Peyer's patch (tissue), 4 donors: ENCODE measurements at places on chromosomes 16 and 17.

DNA sequence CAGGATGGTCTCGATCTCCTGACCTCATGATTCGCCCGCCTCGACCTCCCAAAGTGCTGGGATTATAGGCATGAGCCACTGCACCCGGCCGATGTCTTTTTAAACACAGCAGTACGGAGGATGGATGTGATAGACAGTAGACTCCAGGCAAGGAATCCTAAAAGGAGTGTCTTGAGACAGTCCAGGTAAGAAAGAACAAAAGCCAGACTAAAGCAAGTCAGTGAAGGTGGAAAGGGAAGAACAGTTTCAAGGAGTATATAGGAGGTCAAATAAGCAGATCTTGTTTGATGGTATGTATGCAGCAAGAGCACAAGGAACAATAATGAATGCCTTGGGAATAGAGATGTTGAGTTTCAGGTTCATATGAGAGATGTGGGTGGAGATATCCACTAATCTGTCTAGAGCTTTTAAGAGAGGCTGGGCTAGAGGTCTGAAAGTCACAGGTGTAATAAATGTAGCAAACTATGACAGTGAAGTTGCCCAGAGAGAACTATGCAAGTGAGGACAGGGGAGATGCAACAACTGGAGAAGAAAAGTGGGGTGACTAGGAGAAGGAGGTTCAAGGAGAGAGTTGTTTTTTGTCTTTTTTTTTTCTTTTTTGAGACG lies 4.5 kb downstream of the TUBD1 start:
- DNase-seq, result no peak

- DNase-seq, result no peak
Measured at GRCh38 chr17:39955726-39956225, 7.0 kb upstream of the GSDMA start.

GRCh38 chr17:9684955-9685621 lies 39.8 kb downstream of the USP43 start:
- no peak for DNase-seq

DNA sequence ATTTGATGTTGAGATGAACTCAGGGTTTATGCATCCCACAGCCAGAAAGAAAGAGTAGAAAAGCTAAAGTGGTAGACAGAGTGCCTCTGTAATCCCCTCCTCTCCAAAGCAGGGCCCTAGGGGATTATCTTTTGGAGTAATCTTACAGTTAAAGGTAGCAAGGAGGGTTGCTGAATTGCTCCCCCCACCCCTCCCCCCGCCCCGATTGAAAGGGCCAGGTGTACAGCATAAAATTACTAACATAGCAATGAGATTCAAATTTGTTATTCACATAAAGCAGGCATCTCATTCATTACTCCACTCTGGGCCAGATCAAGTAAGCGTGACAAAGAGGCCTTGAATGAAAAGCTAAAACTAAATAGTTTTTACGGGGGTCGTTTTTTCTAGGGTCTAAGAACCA lies 72.7 kb downstream of the STH start:
- no peak for DNase-seq

DNA sequence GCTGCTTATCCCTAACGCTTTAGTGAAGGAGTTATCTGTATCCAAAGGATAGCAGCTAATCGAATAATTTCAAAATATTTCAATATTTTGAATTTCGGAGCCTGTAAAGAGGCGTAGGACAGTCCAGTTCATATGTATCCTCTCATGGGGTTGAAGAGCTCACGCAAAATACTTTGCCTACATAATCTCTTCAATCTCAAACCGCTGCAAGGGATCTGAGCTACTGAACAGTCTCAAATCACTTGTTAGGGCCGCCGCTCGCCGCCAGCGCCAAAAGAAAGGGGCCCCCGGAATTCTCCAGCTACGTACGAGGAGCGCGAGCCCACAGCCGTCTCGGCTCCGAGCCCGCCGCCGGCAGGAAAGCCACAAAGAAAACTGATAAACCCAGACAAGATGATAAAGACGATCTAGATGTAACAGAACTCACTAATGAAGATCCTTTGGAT lies 601 bp upstream of the RFWD3 start:
- peak; percentile 64 for DNase-seq

GRCh38 chr16:59202233-59202862 lies 468.2 kb upstream of the GOT2 start:
- no peak for DNase-seq

- no peak for DNase-seq
Measured at GRCh38 chr17:19409509-19409908, 1.5 kb upstream of the RNF112 start.

DNA sequence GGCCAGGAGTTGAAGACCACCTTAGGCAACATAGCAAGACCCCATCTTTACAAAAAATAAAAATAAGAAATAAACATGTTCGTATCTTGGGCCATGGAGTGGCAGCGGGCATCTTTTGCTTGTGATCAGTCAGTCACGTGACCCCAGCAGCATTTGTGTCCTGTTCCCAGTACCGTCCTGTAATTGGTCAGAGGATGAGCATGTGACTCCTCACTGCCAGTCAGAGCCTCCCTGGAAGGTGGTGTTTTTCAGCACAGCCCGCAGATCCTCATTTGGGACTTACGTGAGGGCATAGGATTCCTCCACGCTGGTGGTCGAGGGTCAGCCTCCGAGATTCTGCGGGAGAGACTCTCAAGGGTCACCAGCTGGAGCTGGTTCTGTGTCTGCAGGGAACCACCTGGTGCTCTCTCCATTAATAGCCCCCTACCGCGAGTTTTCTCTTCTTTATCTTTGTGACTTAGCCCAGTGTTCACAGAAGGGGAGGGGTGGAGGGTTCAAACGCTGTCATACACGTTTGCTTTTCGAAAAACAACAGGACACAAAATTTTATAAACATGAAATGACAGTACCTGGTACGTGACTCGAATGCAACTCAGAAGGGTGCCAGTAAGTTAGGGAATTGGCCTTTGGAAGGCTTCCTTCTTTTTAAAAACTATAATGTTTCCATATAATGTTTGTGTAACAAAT lies 17.2 kb downstream of the MRC2 start:
- DNase-seq, result no peak

DNA sequence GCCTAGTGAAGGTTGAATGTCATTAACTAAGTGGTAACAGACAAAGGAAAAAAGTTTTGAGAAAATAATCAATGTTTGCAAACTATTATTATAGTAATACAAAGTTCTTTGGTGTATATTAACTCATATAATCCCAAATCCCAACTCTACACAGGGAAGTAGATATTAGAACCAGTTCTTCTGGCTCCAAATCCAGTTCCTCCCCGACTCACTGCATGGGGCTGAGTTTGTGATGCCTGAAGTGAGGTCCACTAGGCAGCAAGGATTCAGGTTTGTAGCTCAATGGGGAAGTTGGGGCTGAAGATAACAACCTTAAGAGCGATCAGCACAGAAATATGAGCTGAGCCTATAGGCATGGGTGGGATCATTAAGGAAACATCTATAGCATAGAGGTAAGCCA lies 5.6 kb upstream of the SYNRG start:
- no peak for DNase-seq

DNA sequence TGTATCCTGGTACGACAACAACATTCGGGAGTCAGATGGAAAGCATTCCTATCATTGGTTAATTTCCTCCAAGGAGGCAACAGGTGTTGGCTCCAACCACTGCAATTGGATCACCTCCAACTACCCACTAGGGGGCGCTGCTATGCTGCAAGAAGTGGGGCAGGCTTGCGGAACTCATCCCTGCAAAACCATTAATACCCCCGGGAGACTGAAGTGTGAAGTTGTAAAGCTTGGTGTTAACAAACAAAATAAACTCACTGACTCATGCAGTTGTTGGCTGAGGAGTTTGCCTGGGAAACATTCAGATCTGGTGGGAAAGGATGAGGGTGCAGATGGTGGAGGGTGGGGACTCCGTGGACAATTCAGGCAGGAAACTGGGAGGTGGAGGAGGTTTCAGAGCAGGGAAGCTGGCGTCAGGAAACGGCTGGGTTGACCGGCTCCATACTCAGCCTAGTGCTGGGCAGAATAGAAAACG lies 84.9 kb downstream of the HS3ST2 start:
- DNase-seq, result peak; percentile 63

DNA sequence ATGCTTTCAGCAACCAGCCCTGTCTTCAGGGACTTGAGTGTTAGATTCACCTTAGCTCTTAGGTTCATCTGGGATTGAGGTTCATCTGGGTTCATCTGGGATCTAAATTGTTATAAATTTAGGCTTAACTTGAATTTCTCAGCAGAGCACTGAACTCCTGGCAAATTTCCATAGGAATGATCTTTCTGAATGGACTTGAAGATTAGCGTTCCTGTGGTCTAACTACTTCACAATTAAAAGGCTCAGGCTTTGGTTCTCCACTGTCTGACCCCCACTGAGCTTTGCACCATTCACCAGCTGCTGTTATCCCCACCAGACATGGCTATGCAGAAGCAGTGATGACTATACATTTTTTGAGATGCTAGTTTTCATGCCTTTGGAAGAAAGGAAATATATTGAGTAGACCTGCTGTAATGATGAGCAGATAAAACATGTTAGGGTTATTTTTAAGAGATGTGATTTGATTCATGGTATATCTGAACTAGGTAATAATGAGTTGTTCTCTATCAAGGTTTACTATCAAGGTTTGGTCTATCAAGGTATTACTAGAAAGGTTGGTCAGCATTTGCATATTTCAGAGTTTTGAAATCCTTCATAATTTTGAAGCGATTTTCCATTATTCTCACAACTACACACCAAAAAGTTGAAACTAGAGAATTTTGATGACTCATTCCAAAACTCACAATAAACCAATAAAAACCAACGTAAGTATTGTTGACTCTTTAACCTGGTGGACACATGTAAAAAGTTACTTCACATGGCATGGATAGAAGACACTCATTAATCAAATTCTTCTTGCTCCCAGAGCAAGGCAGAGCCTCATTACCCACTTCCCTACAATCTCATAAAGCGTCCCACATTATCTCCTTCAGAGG lies 71.7 kb downstream of the SNX11 start:
- DNase-seq, result no peak

GRCh38 chr17:39660397-39661385 lies 4.5 kb upstream of the TCAP start:
- no peak for DNase-seq

GRCh38 chr16:88355389-88356123 lies 27.2 kb upstream of the ZNF469 start:
- DNase-seq, result no peak

DNA sequence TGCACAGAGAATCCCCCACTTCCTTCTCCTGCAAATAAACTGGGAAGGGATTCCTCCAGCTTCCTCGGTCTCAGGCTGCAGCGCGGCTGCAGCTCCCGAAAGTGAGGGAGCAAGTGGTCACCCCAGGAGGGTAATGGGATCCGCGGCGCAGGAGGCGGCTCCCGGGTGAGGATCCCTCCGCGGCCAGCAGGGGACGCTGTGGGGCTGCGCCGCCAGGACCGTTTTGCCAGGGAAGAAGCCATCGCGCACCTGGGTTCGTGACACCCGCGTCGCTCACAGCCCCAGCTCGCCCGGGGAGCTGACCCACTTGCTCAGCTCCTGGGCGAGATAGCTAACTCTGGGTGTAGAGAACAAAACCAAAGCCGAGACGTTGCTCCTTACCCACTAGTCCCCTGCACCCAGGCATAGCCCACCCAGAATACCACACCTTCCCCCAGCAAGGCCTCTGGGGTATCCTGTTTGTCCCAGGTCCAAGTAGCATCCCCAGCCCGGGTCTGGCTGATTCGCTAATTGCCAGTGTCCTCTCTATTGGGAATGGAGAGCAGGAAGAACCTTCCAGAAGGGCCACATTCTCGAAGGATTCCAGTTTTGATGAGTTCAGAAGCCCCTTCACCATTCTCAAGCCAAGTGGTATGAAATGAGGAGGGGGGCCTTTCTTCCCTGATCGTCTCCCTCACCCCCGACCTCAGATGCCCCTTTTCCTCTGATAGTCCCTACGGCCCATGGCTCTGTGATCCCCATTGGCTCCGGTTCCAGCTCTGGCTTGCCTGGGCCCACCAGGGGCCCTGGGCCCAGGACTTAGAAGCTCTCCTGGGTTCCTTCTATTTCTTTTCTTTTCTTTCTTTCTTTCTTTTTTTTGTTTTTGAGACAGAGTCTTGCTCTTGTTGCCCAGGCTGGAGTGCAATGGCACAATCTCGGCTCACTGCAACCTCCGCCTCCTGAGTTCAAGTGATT lies 14.1 kb downstream of the CYGB start:
- DNase-seq, result peak; percentile 87

DNA sequence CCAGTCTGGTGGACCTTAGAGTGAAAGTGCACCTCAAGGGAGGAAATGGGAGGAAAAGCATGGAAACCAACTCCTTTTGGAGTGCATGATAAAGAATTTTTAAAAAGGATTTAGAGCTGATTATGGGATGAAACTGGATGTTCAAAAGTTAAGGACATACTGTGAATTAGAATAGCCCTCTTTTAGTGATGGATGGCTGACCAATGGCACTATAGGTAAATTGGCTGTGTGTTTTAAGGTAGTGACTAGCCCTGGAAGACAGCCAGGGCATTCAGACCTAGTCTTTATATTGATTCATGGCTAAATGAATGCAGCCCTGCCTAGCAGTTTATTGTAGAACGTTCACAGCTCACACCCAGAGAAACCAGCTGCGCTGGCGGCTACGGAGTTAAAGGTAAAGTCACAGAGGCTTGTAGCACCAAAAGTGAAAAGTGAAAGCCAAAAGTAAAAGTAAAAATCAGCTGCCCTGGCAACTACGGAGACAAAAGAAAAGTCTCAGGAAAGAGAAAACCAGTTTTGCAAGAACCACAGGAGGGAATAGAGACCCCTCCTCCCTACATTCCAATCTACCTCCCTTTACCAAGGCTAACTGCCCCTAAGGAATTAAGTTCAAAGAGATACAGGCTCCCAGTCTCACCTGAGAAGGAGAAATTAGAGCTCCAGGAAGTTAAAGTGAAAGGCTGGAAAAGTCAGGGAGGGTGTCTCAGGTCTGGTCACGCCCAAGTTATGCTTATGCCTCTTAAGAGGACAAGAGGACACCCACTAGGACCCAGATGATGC lies 21.8 kb downstream of the ACSM1 start:
- peak; percentile 61 for DNase-seq

DNA sequence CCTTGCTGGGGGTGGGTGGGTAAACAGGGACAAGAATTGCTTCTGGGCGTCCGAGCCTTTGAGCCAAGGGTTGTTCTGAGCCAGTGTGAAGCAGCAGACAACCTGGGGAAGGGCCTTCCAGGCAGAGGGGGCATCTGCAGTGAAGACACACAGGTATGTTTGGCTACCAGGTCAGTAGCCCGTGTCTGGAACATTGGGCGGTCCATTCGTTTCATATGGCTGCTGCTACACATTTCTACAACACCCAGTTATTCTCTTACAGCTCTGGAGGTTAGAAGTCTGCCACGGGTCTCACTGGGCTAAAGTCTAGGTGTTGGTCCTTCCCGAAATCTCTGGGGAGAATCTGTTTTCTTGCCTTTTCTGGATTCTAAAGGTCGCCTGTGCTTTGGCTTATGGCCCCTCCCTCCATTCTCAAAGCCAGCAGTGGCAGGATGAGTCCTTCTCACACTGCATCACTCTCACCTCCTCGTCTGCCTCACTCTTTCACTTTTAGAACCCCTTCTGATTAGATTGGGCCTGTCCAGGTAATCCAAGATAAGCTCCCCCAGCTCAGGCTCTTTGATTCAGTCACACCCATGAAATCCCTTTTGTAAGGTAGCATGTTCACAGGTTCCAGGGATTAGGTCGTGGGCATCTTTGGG lies 136.1 kb downstream of the CLEC16A start:
- no peak for DNase-seq

- DNase-seq, result peak; percentile 24
Measured at GRCh38 chr17:27218041-27218440, 75.9 kb upstream of the WSB1 start.

GRCh38 chr17:29709866-29710519 lies 87.3 kb upstream of the CORO6 start:
- no peak for DNase-seq

GRCh38 chr16:71746442-71747046 lies 22.0 kb upstream of the PHLPP2 start:
- no peak for DNase-seq

GRCh38 chr17:17728550-17729251 lies 47.4 kb downstream of the RAI1 start:
- peak; percentile 83 for DNase-seq
